ENCODE measurements at places on chromosomes 13 and 19. TPM values are rescaled to one million over a fixed set of nuclear protein-coding genes. Genes with fewer than 3 reads are reported as not detected.

RYR1 gene
- total RNA-seq = 9.1 TPM

FBXO17 gene
- 9.1 TPM for total RNA-seq

LRRC8E gene
- not detected for total RNA-seq

DMKN gene
- total RNA-seq = not detected

PRR22 gene
- total RNA-seq = 0.94 TPM

MLLT1 gene
- 11.0 TPM for total RNA-seq

KLF5 gene
- total RNA-seq = 1.3 TPM

HIF3A gene
- 12.2 TPM for total RNA-seq

UHRF1 gene
- 10.0 TPM for total RNA-seq

PPM1N gene
- total RNA-seq = 0.94 TPM

ZNF724 gene
- 23.8 TPM for total RNA-seq

CLEC17A gene
- total RNA-seq = not detected

NFIX gene
- total RNA-seq = 235 TPM

PROZ gene
- total RNA-seq = not detected

CGB8 gene
- not detected for total RNA-seq

OR7C1 gene
- not detected for total RNA-seq

ZNF442 gene
- 6.6 TPM for total RNA-seq

ATCAY gene
- total RNA-seq = 109 TPM

CEACAM6 gene
- not detected for total RNA-seq

KIR2DL1 gene
- total RNA-seq = not detected

ZNF112 gene
- 30.0 TPM for total RNA-seq

ICAM4 gene
- total RNA-seq = not detected

LGALS14 gene
- total RNA-seq = not detected

TEX29 gene
- total RNA-seq = not detected

AMER2 gene
- 153 TPM for total RNA-seq

TPTE2 gene
- not detected for total RNA-seq

ZNF665 gene
- 10.0 TPM for total RNA-seq

NKG7 gene
- total RNA-seq = 0.63 TPM

IL4I1 gene
- not detected for total RNA-seq

CEACAM8 gene
- total RNA-seq = not detected
